Tongue (tissue), 3 donors: ENCODE measurements at places on chromosomes 4 and X.

DNA sequence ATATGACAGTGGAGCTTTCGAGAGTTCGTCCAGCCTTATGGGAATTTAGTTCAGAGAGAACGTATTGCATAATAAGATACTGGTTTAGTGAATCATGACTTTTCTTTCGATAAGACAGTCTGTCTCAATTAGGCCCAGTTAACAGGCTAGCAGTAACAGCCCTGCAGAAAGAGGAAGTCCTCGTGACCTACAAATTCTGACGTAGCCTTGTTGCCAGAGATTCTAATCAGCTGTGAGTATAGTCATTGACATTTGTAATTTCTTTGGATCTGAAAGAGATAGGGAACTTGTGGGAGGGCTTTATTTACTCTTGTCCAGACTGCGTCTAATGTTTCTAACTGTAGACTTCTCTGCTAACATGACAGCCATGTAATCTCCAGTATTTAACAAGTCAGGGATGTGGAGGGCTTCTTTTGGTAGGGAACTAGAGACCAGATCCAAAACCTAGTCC is 15.8 kb downstream of the ART3 start:
- DNase-seq, result peak; percentile 13

GRCh38 chrX:95893636-95894035 is 791.0 kb upstream of the DIAPH2 start:
- DNase-seq, result no peak

- DNase-seq, result no peak
Measured at GRCh38 chr4:3096202-3096601, 21.7 kb downstream of the HTT start.

GRCh38 chrX:140503714-140504351 is 1.0 kb downstream of the SOX3 start:
- DNase-seq, result peak; percentile 43

GRCh38 chr4:7240306-7240705 is 48.0 kb downstream of the SORCS2 start:
- no peak for DNase-seq

DNA sequence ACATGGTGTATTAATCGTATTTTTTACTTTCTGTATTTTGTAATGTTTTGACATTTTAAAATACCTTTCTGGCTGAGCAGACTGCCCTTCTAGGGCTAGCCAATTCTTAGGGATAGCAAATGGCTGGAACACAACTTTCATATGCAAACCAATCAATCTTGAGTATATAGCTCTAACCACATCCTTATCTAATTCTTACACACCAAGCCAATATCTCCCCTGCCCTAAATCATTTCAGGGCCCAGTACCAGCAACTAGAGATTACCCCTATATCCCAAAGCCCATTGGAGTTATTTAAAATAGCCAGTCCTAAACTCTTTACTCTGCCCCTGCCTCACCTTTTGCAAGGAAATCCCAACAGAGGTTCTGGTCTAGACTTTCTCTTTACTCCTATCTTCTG is 58.3 kb downstream of the INTS12 start:
- DNase-seq, result no peak

- DNase-seq, result no peak
Measured at GRCh38 chrX:71181558-71181909, 36.9 kb downstream of the NLGN3 start.

GRCh38 chr4:149709640-149710039 is 106.0 kb downstream of the IQCM start:
- no peak for DNase-seq

GRCh38 chr4:142700531-142700930 is 145.6 kb downstream of the INPP4B start:
- no peak for DNase-seq

- no peak for DNase-seq
Measured at GRCh38 chr4:67632492-67632891, 68.5 kb downstream of the UBA6 start.

GRCh38 chrX:29890004-29890403 is 325.4 kb upstream of the MAGEB2 start:
- no peak for DNase-seq

DNA sequence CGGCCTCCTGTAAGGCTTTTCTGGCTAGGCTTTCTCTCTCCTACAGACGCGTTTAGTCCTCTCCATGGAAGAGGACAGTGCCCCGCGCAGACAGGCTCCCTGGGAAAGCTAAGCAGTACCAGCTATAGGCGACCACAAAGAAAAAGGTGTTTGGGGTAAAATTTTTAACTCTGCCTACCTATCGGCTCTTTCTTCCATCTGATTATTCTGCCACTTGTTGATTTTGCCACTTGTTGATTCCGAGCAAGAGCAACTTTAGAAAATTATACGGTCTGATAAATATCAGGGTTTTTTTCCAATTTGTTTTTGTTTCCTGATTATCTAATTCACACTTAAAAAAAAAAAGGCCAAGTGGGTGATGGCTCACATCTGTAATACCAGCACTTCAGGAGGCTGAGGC is 1600.5 kb upstream of the TENM3 start:
- DNase-seq, result no peak

DNA sequence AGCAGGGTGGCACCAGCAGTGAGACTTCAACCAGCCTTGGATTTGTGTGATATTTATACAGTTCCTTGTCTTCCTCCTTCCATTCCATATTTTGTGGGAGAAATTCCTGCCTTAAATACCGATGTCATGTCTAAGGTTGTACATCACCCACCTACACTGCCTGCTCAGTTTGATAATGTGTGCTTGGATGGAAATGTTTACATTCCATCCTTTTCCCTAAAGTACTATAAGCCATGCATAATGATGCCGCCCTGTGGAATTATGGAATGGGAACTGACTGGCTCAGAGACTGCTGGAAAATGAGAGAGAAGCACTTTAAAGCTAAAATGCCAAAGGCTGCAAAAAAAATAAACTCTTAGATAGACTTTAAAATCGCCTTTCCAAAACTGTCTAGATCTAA is 11.3 kb upstream of the GLUD2 start:
- DNase-seq, result no peak

DNA sequence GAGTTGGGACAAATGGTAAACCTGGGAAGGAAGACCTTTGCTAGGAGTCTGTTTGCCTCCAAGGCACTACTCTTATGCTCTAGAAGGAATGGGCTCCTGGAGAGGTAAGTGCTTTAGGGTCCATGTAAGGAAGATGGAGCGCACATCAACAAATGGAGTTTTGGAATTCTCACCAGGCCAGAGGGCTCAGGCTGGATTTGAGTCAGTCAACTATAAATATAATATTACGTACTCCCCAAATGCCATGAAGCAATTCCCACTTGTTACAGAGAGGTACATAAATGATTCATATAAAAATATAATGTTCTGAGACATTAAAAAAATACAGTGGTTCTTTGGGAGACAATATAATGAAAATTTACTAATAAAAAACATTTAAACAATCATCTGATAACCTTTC is 1.6 kb upstream of the SLC9B1 start:
- DNase-seq, result no peak

GRCh38 chr4:127084666-127085065 is 548.1 kb upstream of the INTU start:
- DNase-seq, result no peak

- no peak for DNase-seq
Measured at GRCh38 chr4:84501721-84502267, 2.7 kb upstream of the NKX6-1 start.

GRCh38 chr4:3789587-3789986 is 23.4 kb downstream of the ADRA2C start:
- no peak for DNase-seq

- peak; percentile 86 for DNase-seq
Measured at GRCh38 chrX:54807524-54808108, at the start of gene MAGED2. MAGED2 (plus strand) TSS chrX:54807745; CDS start chrX:54809332, 1,587 bp downstream.

DNA sequence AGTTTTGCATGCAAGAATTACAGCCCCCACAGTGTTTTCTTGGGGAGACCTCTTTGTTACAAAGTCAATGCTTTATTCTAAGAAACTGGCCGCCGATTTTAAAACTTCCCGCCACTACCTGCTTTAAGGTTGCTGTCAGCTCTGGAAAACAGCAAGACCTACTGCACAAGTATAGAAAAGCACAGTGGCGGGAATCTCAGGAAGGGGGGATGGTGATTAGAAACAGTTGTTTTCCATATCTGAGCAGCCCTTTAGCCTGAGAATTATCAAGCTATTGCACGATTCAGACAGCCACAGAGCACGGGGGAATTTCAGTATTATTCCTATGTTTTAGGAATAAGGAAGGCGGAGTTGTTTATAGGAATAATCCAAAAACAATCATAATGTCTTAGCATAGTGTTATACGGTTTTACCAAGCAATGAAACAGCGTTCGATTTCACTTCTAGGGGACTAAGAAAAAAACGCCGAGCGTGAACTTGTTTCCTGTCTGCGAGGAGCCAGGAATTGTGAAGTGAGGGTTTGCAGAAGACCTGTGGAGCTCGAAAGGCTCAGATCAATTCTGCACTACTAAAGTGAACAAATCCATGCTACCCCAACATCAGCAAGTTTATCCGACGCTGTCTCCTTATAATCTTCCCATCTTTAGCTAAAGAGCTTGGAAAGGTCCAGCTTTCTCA is 81.3 kb downstream of the HMGN5 start:
- peak; percentile 6 for DNase-seq

- DNase-seq, result no peak
Measured at GRCh38 chr4:22707390-22707789, 14.7 kb downstream of the GBA3 start.

DNA sequence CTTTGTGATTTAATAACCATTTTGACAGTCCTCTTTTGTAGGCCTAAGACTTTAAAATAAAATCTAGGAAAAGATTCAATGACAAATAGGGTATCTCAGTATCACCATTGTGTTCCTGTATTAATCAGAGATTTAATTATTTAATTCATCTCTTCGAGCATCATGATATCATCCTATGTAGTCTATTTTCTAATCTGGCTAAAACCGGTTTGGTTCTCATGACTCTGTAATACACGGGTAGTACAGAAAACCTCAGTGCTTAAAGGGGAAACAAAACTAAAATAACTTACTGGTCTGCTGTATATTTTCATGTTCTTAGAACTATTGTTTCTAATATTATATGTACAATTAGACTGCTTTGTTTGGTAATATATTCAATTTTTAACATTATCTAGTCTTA is 23.7 kb upstream of the FBXW7 start:
- DNase-seq, result no peak

DNA sequence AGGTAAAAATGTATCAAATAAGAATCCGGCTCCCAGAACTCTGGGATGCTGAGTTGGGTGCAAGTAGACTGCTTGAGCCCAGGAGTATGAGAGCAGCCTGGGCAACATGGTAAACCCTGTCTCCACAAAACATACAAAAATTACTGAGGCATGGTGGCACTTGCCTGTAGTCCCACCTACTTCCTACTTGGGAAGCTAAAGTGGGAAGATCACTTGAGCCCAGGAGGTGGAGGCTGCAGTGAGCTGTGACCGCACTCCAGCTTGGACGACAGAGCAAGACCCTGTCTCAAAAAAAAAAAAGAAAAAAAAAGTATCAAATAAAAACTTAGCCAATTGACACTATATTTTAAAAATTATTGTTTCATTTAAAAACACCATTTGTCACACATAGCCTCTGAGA is 84.4 kb downstream of the FBXW7 start:
- DNase-seq, result no peak

DNA sequence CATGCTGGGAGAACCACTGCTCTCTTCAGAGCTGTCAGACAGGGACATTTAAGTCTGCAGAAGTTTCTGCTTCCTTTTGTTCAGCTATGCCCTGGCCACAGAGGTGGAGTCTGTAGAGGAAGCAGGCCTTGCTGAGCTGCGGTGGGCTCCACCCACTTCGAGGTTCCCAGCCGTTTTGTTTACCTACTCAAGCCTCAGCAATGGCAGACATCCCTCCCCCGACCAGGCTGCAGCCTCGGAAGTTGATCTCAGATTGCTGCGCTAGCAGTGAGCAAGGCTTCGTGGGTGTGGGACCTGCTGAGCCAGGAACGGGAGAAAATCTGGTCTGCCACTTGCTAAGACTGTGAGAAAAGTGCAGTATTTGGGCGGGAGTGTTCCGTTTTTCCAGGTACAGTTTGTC is 118.9 kb downstream of the SLC10A6 start:
- DNase-seq, result no peak

DNA sequence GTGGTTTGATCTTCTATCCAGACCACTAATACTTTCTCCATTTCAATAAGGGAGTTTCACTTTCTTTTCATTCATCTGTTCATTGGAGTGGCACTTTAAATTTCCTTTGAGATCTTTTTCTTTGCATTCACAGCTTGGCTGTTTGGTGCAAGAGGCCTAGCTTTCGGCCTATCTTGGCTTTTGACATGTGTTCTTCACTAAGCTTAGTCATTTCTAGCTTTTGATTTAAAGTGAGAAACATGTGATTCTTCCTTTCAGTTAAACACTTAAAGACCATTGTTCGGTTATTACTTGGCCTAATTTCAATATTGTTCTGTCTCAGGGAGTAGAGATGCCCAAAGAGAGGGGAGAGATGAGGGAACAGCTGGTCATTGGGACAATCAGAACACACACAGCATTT is 24.3 kb downstream of the CXCL13 start:
- DNase-seq, result no peak

DNA sequence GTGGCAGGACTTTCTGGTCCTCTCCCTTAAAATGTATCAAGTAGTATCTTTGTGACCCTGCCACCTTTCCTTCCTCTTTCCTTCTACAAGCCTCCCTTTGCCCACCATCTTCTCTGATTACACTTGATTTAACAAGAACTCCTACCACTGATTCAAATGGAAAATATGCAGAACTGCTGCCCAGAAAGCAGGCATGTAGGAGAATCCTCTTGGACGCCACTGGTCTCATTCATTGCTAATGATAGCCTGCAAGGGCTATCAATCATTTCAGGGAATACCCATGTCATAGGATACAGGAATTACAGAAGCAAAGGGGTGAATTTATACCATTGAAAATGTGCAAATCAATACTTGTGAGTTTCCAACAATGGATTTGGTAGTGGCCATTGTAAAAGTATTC is 294.6 kb upstream of the NRK start:
- DNase-seq, result no peak

- DNase-seq, result no peak
Measured at GRCh38 chr4:33722254-33722653, 2522.1 kb downstream of the ARAP2 start.

GRCh38 chr4:165208741-165209388 is 1.5 kb downstream of the KLHL2 start:
- DNase-seq, result peak; percentile 9

- DNase-seq, result no peak
Measured at GRCh38 chr4:139508581-139509237, 47.3 kb downstream of the SETD7 start.

GRCh38 chrX:10759141-10759799 is 138.9 kb upstream of the MID1 start:
- no peak for DNase-seq

- DNase-seq, result no peak
Measured at GRCh38 chr4:101334963-101335572, 12.3 kb downstream of the PPP3CA start.

DNA sequence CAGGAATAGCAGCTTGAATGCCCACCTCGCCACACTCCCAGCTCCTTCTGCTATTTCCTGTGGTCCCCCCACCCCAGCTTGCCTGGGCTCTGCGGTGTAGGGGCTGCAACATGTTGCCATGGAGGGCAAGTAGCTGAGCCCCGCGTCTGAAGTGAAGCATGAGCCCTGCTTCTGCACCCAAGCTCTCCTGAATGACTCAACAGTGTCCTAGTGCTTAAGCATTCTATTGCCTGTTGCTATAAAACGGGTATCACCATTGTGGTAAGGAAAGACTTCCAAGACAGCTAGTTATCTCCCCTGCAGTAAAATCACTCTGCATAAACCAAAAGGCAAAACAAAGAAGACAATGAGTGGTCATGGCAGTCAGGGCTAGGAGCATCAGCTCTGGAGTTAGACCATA is 31.4 kb upstream of the SPATA4 start:
- DNase-seq, result no peak
